ENCODE measurements at places on chromosomes 16 and 17.

GRCh38 chr16:50550035-50550434 is 1.8 kb downstream of the NKD1 start:
- DNase-seq = no peak

DNA sequence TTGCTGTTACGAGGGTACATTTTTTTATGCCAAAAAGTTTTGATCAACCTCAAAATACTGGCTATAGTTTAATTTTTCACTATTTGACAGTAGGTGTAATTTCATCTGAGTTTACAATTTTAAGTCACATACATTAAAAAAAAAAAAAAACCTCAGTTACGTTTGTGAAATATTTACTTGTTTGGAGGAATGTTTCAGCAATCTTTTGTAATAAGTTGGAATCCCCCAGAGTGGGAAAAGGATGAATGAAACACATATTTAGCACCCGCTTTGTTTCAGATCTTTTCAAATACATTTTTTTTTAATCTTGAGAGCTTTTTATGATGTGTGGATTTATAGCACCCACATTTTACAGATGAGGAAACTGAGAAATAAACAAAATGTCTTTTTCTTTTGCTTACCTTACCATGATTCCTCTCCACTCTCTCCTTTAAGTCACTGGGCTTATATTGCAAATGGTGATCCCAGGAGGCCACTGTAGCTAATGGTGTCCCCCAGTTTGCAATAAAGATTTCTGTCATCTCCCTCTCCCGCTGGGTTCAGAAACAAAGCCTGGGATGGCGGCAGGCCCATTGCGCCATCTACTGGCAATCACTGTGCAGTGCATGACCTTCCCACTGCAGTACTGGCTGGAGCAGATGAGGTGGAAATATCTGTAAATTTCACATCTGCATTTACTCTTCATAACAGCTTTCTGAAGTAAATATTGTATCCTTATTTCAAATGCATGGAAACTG is 27.7 kb downstream of the TBC1D3B start:
- DNase-seq = peak; percentile 48

- DNase-seq = no peak
Observed at GRCh38 chr17:34249478-34249877, 5.6 kb upstream of the CCL2 start.

DNA sequence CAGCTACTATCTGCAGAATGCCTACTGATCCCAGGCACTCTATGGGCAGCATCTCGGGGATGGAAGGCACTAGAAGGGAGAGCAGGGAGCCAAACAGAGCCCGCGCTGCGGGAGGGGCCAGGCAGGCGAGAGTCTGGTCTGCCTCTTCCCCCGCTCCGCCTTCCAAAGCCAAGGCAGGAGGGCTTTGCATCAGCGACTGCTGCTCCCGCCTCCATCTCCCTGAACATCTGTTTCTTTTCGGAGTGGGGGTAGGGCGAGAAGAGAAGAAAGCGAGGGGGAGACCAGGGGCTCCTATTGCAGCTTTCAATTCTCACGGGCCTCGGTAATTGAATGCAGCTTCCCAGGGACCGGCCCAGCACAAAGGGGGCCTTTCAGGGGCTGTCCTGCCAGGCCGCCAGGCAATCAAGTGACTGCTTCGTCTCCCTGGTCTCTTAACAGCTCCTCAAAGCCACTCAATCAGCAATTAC is 31.4 kb upstream of the CDC42EP4 start:
- DNase-seq = no peak

- DNase-seq = peak; percentile 78
Observed at GRCh38 chr16:84647828-84648594, at the start of gene KLHL36. TSS of gene KLHL36 (plus strand) at chr16:84648511. CDS start at chr16:84650868, 2,357 bp downstream.

- no peak for DNase-seq
Observed at GRCh38 chr17:46793541-46793940, 25.0 kb downstream of the WNT3 start.

- no peak for DNase-seq
Observed at GRCh38 chr17:66791347-66791746, 43.6 kb upstream of the CACNG5 start.

DNA sequence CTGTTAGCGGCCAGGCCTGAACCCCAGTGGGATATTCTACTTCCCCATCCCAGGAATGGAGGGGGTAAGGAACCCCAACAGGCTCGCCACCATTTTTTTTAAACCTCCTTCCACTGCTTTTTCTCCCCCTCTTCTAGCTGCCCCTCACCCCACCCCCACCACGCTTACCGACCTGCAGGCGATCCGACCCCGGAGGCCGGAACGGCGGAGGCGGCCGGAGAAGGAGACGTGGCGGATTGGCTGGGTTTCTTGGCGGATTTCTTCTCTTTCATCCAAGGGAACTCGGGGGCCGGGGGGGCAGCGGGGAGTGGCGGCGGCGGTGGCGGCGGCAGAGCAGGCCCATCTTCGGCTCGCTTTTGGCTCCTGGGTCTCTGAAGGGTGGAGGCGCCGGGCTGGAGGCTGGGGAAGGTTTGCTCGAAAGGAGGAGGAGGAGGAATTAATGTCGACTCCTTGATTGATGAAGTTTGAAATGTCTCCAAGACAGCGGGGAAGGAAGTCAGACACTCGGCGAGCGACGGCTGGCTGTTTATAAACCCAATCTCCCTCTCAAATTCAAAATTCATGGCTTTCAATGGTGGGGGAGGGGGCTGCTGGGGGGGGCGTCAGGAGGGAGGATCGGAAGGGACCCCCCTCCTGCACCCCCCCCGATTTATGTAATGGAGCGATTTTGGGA is 424 bp downstream of the HOXB2 start:
- DNase-seq = peak; percentile 29

DNA sequence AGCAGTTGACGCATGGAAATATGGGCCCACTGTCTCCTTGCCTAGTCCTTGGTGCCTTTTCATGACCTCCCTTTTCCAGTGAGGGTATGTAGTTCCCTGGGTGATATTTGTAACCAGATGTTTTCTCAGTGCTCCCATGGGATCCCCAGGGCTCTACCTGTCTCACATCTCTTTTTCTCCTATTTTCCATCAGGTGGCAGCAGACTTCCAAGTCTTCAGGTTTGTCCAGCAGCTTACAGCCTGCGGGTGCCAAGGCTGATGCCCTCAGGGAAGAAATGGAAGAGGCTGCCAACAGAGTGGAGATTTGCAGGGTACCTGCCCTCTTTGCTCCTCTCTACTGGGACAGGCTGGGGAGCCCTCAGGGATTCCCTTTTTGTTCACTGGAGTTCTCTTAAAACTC is 89.1 kb downstream of the ELAC2 start:
- DNase-seq = no peak

DNA sequence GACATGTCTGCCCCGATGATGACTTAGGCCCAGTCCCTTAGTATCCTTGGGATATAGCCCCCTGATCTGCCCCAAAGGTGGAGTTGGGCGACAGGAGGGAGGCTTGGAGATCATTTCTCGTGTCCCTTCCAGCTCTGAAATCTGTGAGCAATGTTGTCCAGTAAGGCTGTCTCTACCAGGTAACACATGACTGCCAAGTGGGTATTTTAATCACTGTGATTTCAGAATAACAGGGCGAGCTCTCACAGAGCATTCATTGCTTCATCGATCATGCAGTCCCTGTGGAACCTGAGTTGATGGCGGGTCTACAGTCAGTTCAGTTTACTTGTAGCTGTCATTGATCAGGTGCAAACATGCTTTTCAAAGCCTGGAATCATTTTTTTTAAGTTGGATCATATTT is 39.2 kb downstream of the KSR1 start:
- DNase-seq = no peak

GRCh38 chr17:35486920-35487732 is 38.6 kb upstream of the SLFN13 start:
- peak; percentile 44 for DNase-seq

- no peak for DNase-seq
Observed at GRCh38 chr17:28827672-28828071, 14.9 kb downstream of the FAM222B start.

DNA sequence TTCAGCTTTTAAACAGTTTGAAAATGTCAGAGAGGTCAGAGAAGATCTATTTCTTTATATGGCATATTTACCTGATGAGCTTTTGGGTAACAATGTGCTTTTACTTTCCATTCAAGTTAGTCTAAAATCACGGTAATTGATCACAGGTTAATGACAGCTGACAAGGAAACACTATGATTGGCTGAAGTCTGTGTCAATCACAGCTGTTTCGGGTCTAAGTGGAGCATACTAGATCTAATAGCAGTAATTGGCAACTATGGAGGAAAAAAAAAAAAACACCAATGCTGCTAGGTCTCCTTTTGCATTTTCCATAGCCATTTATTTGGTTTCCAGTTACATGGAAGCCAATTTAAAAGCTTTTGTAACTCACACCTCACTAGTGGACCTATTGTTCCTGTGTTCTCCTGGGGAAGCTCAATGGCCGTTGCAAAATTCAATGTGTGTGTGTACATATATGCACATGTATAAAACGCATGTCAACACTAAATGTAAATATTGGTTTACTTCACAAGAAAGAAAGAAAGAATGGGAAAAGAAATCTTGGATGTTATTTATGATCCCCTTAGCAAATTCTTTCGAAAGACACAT is 568.3 kb upstream of the ZFHX3 start:
- DNase-seq = no peak

DNA sequence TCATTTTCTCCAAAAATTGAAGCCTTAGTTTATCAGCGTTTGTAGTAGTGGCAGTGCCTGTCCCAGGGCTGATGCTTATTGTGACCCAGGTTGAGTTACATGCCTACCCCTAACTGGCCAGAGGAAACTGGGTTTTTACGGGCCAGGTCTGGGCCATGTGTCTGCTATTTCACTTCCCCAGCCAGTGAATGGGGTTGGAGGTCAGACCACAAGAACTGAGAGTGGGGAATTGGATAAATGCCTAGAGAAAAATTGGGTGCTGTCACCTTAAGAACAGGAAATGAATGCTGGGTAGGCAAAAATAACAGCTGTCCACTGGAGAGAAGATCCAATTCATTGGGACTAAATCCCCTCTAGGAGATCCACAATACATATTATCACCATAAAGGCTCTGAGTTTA is 5.2 kb downstream of the ADPRM start:
- no peak for DNase-seq

DNA sequence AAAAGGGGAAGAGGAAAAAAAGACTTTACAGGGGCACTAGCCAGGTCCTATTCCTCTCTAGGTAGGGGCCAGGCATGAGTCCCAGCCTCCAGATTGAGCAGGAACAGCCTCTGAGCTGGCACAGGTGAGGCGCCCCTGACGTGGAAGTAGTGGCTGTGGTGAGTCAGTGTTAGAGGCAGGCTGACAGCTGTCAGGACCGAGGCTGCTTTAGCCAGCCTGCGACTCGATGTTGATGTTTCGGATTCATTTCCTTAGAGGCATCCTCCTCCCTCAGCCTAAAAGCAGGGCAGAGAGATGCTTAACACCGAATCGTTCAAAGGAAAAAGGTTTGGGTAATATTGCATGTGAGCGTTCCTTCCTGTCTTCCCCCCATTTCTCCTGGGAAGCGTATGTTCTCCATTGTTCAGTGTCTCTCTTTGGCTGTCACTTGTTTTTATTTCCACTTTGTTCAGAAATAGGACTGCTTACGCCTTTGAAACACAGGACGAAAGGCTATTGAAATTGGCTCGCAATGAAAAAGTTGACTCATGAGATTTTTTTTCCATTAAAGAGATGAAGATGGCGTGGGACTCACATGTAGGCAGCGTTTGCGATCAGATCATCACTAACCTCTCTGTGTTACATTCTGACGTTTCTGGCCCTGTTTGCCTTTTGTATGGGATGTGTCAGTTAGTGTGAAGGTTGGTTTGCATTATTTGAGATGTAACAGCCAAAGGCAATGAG is 1.3 kb downstream of the KIAA0513 start:
- peak; percentile 50 for DNase-seq

DNA sequence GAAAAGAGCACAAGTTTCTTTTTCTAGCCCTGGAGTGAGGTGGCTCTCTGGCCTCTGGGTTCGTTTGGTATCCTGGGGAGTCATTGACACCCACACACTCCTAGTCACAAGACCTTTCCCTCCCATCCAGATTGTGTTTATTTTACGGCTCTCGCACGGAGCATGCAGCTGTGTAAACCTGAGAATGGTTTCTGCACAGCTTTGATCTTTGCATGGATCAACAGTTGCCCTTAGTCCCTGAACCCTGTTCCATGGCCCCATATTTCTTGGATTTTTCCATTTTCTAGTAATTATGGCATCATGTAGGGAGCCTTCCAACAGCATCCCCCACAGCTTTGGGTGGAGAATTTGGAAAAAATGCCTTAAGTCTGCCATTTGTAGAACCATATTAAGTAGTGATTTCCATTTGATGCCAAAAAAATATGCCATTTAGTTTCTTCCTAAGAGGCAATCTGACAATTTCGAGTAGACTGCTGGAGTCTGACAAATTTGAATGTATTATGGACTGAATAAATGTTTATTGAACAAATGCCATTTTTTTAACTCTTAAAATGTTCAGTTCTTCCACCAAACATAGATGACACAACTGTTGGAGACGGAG is 197.7 kb downstream of the WWOX start:
- DNase-seq = no peak

DNA sequence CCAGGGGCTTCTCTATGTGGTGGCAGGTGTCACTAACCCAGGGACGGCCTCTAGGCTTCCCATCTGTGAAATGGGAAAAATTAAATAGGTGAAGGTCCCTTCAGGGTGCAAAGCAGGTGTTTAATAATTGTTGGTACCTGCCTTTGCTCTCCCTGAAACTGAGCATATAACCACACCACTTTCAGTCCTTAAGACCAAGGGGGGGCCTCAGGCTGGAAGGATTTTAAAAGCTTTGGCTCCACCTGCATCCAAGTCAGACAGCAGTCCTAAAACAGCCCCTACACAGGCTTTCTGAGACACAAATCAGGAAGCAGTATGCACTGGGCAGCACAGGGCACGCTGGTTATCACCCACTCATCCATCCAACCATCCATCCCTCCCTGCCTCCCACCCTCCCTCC is 55.0 kb downstream of the TK2 start:
- no peak for DNase-seq

GRCh38 chr17:75338335-75338734 is 49.1 kb upstream of the SLC25A19 start:
- no peak for DNase-seq

DNA sequence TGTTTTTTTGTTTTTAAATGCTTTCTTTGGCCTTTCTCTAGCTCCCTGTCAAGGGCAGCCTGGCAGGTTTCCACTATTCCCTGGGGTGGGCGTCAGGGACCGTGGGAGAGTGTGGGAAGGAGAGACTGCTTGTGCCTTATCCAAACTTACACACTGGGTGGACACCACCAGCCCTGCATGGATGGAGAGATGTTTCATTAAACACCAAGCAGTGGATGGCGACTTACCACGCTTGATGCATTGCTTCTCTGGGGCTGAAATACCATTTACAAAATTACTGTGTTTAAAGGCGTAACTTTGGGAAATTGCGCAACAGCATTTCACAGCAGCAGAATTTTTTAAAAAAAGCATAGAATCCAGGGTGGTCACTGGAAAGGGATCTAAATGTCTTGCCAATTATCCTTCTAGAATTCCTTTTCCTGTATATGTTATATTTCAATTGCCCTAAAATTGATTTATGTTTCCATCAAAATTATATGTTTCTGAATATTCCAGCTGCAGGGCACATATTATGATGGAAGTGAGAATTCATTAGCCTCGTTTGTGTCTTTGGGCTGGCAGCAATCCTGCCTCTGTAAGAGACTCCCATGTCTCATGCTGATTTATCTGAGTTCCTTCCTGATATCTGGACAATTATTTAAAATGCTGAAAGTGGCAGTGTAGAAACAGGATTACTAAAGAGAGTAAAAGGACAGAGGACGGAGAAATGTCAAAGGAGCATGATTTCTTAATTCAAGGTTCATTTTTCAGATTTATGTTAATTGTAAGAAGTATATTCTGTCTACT is 247.3 kb downstream of the GRIN2A start:
- DNase-seq = no peak

All from T-helper 17 cell (primary cell).